Hematopoietic multipotent progenitor cell treated with erythropoietin and hydrocortisone succinate and interleukin-3 and kit ligand, for 15 days (in vitro differentiated cells): ENCODE measurements at places on chromosomes 5 and 9.

DNA sequence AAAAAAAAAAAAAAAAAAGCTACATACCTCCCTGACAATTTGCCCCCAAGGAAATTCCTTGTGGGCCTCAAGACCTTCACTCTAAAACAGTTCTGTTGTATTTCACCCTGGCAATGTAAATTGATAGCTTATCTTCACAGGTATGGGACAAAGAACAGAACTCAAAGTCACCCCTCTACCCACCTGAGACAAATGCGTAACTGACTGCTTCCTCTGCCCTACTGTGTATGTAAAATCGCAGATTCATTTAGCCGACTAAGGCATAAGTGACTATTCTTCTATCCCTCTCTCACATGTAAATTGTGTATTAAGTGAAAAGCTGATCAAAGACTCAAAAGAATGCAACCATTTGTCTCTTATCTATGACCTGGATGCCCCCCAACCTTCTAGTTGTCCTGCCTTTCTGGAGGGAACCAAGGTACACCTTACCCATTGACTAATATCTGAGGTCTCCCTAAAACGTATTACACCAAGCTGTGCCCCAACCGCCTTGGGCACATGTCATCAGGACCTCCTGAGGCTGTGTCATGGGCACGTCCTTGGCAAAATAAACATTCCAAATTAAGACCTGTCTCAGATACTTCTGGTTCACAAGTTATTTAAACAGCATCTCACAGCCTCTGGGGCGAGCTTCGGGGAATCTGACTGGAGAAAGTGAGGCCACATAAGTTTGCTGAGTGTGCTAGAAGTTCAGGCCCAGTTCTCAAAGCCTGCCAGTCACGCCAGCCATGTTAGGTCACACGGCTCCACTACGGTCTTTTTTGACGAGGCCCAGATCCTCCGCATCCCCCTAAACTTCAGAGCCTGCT is 954 bp downstream of the TBCA start:
- DNase-seq: peak; percentile 60

GRCh38 chr9:36276781-36277181 is 18.5 kb upstream of the GNE start:
- no peak for DNase-seq

DNA sequence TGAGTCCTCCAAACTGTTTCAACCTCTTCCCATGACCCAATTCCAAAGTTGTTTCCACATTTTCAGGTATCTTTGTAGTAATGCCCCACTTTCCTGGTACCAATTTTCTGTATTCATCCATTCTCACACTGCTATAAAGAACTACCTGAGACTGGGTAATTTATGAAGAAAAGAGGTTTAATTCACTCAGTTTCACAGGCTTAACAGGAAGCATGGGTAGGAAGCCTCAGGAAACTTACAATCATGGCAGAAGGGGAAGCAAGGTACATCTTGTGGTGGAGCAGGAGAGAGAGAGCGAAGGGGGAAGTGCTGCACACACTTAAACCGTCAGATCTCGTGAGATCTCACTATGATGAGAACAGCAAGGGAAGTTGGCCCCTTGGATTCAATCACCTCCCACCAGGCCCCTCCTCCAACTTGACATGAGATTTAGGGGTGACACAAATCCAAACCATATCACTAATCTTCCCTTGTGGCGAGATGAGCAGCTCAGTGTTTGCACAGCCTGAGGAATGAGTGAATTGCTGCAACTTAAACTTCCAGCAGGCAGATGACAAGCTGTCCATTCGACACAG is 42.9 kb downstream of the TRIP13 start:
- no peak for DNase-seq

- no peak for DNase-seq
Observed at GRCh38 chr5:176816043-176816745, 5.8 kb downstream of the UNC5A start.

DNA sequence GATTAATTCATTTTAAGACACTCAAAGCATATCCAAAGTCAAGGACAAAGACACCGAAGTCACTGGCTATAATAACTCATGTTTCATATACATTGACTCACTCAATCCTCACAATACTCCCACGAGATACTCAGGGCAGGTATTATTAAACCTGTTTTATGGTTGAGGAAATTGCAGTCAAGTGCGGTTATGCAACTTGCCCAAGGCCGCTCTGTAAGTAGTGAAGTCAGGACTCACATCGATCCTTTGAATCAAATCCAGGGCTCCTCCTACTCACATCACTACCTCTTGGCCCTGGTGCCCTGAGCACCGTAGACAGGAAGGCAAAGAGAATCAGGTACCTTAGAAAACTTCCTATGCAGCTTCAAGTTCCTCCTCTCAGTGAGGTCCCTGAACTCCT is 87.8 kb upstream of the APC start:
- no peak for DNase-seq

GRCh38 chr9:125632321-125633115 is 74.5 kb downstream of the MAPKAP1 start:
- DNase-seq: no peak

DNA sequence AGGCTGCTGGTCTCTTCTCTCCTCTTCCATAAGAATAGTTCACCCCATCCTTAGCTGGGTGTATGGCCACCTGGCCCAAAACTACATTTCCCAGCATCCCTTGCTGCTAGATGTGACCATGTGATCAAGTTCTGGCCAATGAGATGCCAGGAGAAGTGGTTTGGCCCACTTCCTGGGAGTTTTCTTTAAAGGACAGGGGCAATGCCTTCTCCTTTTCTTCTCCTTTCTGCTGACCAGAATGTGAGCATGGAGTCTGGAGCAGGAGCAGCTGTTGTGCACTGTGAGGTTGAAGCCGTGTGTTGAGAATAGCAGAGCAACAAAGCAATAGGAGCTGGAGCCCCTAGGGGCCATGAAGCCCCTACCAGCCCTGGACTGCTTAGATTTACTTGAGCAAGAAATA is 36.8 kb downstream of the C9orf50 start:
- DNase-seq: peak; percentile 62

DNA sequence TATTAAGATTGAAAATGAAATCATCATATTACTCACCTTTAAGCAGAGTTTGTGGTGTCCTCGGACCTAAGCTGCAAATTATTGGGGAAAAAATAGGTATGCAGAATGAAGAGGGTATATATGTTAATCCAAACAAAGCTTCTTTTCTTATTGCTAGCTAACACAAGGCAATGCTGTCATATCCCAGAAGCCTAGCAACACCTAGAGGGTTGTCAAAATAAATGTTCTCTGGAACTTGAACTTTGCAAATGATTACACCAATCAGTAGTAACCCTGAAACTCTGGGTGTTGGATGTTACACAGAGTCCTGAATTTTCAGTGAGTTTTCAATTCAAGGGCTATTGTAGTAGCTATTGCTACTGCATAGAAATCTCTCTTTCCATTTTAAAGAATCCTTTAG is at the start of gene C6:
Gene C6, minus strand, starts transcription at position 193 of the 400 bp plus-strand sequence. CDS start 10,302 bp downstream, outside the sequence.
- DNase-seq: no peak

DNA sequence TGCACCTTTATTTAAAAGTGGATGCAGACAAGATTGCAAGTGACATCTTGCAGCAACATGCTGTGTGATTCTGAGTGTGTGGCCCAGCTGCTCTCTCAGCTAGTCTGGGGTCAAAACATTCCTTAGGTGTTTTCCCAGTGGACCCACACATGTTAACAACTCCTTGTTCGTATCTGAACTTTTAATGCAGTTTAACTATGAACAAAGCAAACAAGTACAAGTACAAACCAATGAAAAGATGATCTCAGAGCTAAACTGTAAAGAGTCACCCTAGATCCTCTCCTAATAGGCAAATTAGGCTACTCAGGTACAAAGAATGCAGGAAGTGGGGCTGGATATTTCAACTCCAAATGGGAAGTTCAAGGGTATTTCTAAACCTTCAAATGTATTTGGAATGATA is 108.4 kb downstream of the ENTREP1 start:
- no peak for DNase-seq

GRCh38 chr9:14692470-14693250 is 572 bp downstream of the ZDHHC21 start:
- no peak for DNase-seq

DNA sequence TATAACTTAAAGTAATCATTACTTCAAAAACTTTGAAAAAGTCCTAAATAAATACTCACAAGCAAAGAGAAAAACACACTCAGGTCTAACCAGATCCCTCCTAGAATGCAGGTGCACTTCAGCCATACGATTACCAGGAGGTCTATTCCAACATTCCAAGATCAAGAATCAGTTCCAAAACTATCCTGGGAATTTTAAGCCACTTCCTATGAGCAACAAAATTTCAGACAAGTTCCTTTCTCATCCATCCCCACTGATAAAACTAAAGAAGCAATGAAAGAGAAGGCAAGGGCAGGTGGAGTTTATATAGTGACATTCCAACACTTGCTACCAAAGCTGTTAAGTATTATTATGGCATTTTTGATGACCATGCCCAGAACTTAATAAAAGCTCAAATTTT is 29.6 kb downstream of the MLLT3 start:
- no peak for DNase-seq

- DNase-seq: no peak
Observed at GRCh38 chr9:83419961-83420360, 118.2 kb downstream of the FRMD3 start.

- no peak for DNase-seq
Observed at GRCh38 chr5:19370655-19371386, 617.2 kb downstream of the CDH18 start.

- DNase-seq: no peak
Observed at GRCh38 chr5:34450338-34450737, 205.8 kb upstream of the RAI14 start.
